ELR (cell line): ENCODE measurements at places on chromosomes 12 and 14.

GRCh38 chr14:89327771-89328212 lies 89.2 kb downstream of the FOXN3 start:
- DNase-seq = no peak

DNA sequence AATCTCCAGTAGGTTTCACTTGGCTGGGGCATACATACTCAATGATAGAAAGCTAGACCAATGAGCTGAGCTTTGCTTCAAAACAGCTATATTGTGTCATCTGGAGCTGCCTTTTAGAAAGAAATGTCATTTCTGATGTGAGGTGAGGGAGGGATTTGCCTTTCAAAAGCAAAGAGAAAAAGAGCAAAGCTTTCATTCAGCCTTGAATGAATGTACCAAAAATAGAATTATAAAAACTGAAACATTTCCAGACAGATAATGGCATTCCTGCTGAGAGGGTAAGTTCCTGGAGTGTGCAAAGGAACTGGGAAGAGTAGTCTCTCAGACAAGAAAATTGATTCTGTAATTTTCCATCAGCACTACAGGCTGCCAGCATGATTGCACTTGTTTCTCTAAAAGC lies 710.0 kb downstream of the LRFN5 start:
- no peak for DNase-seq

GRCh38 chr14:69712599-69713088 lies 54.3 kb upstream of the SRSF5 start:
- no peak for DNase-seq

DNA sequence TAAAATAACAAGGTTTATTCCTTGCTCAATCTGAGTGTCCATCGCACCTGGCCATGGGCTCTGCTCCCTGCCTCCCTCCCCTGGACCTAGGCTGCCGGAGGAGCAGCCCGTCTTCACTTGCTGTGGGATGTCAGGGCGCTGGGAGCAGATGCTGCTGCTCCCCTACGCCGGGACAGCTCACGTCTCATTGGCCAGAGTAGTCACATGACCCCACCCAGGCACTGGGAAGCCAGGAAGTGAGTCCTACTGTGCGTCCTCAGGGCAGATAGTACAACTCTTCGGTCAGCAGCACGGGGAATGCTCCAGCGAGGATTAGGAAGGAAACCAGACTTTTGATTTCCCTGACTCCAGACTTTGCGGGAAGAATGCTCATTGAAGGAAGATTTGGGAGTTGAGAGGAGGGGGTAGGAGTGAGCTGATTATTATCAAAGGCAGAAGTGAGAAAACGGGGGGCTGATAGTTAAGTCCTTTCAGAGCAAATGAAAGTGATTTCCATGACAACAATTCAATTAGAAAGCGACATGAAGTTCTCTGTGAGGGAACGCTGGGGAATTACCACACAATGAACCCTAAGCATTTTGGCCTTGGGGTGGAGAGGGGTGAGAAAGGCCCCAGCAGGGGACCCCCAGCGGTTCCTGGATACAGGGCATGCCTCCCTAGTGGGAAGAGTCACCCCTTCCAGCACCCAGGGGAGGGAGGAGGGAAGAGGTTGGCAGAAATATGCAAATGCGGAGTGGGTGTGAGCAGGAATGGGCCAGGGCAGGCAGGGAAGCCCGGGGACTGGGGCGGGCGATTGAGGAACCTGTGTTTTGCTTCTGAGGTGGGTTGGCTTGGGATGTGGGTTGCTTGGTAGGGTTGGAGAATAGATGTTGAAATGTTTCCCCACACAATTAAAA lies 215.5 kb downstream of the AACS start:
- no peak for DNase-seq

GRCh38 chr12:101111441-101111840 lies 98.6 kb downstream of the SLC5A8 start:
- no peak for DNase-seq

- no peak for DNase-seq
These were observed 9.7 kb upstream of the POP5 start for GRCh38 chr12:120590741-120591407.

- peak; percentile 40 for DNase-seq
These were observed 312.4 kb upstream of the PRKD1 start for GRCh38 chr14:30240018-30240417.

DNA sequence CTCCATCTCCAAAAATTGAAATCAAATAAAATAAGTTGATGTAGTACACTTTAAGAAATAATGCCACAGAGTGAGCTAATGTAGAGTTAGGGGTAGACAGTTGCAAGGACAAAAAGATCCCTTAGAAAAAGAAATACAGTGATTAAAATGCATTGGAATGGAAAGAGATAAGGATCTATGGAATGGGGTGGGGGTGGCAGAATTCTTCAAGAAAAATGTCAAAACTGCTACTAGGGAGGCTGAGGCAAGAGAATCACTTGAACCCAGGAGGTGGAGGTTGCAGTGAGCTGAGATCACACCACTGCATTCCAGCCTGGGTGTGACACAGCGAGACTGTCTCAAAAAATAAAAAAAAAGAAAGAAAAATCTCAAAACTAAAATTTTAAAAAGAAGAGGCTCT lies 6.5 kb downstream of the OLR1 start:
- DNase-seq = no peak

DNA sequence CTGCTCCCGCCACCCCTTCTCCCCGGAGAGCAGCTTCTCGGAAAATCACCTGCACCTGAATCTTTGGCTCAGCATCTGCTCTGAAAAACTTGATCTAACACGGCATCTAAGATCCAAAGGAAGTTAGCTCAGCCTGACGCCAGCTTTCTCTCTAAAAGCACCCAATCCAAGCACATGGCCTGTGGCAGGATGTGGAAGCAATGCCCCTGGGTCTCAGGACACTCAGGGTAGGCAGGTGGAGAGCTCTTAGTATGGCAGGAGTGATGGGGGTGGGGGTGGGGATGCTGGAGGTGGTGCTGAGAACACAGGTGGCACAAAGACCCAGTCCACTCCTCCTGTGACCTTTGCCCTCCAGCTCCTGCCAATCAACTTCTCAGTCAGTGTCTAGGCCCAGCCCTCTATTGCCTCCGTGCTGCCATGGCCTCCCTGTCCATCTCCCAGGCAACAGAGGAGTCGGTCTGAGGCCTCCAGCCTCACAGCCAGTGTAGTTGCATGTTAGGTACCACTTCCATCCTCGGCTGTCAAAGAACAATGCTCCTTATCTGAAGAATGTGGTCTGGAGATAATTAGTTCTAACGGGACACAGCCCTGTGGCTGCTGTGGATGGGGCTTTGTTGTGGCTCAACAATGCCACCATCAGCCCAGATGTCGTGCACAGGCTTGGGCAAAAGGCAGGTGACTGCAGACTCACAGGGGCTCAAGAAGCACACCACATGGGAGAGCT lies 180.0 kb upstream of the C14orf180 start:
- DNase-seq = no peak

DNA sequence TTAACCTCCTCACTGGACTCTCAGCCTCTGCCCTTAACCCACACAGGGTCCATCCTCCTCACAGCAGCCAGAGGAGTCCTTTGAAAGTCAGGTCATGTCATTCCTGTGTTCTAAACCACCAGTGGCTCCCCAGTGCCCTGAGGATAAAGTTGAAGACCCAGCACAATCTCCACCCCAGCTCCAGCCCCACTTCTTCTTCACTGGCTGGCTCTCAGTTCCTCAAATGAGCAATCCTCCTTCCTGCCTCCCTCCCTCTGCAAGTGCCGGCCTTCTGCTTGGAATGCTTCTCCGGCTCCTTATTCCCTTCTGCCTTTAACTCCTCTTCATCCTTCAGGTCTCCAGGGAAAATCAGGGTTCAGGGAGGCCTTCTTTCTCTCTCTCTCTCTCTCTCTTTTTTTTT lies 32.0 kb upstream of the SPPL3 start:
- no peak for DNase-seq

GRCh38 chr14:29601616-29602015 lies 326.0 kb downstream of the PRKD1 start:
- DNase-seq = peak; percentile 47

- no peak for DNase-seq
These were observed 134.3 kb downstream of the KICS2 start for GRCh38 chr12:64087761-64088160.

GRCh38 chr14:92105893-92106142 lies 564 bp downstream of the ATXN3 start:
- DNase-seq = peak; percentile 57

GRCh38 chr12:65895759-65896656 lies 71.7 kb downstream of the HMGA2 start:
- no peak for DNase-seq

- no peak for DNase-seq
These were observed 217.9 kb upstream of the TMPO start for GRCh38 chr12:98297538-98297937.

- no peak for DNase-seq
These were observed 499.4 kb downstream of the NAV3 start for GRCh38 chr12:78330131-78330530.
